ENCODE measurements at places on chromosomes 6 and 20.

GRCh38 chr6:166751051-166751595 lies 124.1 kb upstream of the RPS6KA2 start:
- DNase-seq = no peak

GRCh38 chr6:53811746-53812145 lies 16.9 kb downstream of the LRRC1 start:
- DNase-seq = no peak

- no peak for DNase-seq
These were observed 84.2 kb upstream of the ZNFX1 start for GRCh38 chr20:49361862-49362660.

DNA sequence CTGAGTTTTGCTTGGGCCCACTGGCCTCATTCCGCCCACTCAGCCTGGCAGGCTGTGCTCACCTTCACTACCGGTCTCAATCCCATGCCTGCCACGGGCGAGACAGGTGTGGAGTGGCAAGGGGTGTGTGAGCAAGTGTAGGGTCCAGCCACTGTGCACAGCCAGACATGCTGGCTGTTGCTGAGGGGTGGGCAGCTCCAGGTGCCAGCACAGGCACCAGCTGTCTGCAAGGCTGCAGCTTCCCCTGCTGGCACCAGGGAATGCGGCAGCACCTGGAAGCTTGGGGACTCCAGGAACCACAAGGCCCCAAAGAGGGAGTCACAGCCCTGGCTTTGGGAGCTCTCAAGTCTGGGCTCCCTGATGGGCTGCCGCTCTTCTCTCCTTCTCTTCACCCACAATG lies 372.7 kb downstream of the CBLN4 start:
- no peak for DNase-seq

DNA sequence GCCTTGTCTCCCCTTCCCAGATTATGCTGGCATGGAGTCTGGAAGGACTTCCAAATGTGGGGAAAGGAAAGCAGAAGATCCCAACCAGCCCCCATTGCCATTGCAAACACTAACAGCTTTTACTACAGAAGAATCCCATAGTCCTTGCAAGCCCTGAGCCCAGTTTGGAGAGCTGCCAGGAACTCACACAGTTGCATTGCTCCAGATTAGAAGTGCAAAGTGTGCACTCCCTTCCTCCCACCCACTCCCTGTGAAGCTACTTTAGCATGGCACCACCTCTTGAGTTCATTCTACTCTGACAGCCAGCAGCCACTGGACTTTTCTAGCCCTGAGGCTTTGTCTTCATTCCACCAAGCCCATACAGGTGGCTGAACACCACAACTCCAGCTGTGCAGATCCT lies 67.6 kb downstream of the SLC22A2 start:
- no peak for DNase-seq

DNA sequence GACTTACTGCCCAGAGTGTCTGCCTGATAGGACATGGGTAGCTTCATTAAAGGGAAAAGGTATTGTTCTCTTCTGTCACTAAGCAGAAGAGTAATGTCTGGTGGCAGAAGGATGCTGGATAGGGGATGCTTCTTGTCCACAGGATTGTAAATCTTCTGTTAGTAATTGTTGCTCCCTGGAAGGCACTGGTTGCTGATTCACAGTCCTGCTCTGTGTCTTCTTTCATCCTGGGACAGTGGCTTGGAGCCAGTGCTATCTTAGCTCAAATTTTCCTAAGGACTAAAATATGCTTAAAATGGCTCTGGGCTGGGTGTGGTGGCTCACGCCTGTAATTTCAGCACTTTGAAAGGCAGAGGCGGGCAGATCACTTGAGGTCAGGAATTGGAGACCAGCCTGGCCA lies 48.0 kb downstream of the SYTL3 start:
- no peak for DNase-seq

DNA sequence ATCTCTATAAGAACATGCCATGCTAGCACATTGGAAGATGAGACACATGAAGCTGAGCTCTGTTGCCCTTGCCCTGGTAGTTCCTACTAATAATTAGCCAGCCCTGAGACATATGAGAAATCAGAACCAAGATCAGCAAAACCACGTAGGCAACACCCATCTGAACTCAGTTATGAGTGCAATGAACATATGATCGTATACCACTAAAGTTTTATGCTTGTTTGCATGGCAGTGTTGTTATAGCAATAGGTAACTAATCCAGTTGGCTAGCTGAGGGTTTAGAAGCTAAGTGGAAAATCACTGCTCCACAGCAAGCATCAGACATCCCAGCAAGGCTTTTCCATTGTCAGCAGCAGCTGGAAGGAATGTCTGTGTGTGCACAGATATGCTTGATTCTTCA lies 180.7 kb downstream of the BTBD3 start:
- no peak for DNase-seq

DNA sequence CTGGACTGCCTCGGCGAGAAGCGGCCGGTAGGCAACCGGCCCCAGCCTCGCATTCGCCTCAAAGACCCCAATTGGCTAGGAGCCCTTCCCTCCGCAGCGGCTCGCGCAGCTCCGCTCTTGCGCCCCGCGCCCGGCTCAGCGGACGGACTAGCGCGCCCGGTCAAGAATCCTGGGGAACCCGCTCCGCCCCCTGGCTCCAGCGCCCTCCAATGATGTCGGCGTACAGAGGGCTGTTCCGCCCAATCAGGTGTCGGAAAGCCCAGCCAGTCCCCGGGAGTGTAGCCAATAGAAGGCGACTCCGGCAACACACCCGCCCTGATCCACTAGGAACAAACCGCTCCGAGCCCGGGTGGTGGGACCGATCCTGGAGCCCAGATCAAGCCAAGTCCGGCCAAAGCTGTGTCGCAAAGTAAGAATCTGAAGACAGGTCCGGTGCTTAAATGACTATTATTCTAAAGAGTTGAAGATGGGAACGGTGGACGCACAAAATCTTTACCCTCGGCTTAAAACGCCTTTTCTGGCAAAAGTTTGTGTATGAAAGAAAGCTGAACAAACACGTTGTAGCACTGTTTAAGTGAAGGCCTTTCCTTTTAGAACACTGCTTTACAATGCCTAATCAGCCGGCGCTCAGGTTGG lies 132.2 kb downstream of the OGFRL1 start:
- no peak for DNase-seq

- DNase-seq = no peak
These were observed 4.2 kb downstream of the NOP56 start for GRCh38 chr20:2656471-2657117.

DNA sequence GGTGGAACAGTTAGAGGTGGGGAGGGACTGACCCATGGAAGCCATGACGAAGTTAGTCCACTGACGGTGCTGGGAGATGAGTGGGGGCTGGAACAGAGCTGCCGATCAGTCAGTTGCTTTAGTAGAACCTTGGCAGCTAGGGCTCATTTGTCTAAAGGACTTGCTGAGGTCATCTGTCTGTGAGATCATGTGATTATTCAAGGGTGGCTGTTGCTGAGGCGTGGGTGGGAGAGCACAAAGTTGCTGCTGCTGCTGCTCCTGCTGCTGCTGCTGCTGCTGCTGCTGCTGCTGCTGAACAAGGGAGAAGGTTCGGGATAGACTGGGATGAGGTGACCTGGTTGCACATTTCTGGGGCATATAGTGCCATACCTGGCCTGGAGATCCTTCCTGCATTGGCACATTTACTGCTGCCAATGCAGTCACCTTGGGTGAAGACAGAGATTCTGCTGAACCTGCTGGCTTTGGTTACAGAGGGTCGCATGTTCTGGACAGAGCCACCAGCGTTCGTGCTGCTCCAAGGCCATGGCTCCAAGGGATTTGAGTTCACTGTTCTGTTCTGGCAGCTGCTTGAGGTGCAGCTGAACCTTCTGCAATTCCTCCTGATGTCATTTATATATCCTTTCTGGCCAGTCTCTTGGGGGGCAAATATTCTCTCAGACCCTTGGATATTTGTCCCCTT lies 840.5 kb downstream of the HACE1 start:
- no peak for DNase-seq

Data from keratinocyte (primary cell).